ENCODE measurements at places on chromosomes 1 and 21. TPM values are rescaled to one million over a fixed set of nuclear protein-coding genes. Genes with fewer than 3 reads are reported as not detected.

DNA sequence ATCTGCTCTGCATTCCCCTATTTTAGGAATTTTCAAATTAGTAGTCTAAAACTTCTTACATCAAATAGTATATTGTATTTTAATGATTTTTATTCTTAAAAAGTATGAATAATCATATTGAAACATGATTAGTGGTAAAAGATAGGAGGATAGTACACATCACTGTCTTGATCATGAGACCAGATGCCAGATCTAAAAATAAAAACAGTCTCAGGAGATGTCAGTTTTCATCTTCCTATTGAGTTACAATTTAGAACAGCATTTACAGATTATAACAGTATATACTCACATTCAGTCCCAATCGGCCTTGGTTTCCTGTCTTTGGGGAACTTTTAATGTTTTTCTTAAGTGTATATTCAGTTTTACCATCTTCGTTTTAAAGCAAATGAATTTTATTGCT, 95.9 kb downstream of the USP25 start:
- DNase-seq, result no peak

- no peak for DNase-seq
Measured at GRCh38 chr1:53521924-53522552, 62.8 kb downstream of the DMRTB1 start.

DNA sequence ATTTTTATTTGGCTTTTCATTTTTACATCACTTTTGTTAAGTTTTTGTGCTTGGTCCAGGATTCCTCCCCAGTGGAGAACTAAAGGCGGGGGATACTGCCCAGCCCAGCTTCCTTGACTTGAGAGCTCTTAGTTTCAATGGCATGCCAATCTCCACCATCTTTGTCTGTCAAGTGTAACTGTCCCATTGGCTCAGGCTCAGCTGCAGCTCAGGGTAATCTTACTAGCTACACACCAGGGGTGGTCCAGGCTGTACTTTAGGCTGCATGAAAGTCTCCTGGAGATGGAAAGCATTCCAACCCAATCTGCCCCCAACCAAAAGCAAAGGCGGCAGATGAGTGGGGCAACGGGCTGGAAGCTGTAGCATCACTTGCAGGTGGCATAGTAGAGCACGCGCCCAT, 31.4 kb downstream of the CAMK1G start:
- no peak for DNase-seq

DNA sequence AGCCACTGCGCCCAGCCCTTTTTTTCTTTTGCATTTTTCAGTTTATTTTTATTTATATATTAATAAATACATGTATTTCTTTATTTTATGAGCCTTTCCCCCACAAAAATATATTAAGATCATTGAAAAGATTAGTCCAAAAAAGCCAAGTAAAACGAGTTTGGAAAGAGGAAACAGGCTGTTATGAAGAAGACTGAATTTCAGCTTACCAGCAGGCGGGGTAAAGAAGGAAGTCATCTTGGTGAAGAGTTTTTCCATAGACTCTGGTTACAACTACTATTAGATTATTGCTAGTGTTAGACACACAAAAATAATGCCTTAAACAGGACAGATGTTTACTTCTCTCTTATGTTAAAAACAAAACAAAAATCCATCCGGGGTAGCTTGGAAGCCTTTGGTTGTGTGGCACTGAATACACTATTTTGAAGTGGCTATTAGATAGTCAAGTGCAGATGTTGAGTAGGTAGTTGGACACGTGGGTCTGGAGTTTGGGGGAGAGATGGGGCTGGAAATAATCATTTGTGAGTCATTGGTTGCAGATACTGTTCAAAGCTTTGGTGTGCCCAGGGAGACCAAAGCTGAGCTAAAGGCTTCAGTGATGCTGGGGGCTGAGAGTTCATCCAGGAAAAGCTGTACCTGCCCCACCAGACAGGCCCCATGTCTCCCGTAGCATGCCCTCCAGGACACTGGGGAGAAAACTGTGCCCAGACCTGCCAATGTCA, 8.7 kb upstream of the LRRC71 start:
- DNase-seq, result no peak

DNA sequence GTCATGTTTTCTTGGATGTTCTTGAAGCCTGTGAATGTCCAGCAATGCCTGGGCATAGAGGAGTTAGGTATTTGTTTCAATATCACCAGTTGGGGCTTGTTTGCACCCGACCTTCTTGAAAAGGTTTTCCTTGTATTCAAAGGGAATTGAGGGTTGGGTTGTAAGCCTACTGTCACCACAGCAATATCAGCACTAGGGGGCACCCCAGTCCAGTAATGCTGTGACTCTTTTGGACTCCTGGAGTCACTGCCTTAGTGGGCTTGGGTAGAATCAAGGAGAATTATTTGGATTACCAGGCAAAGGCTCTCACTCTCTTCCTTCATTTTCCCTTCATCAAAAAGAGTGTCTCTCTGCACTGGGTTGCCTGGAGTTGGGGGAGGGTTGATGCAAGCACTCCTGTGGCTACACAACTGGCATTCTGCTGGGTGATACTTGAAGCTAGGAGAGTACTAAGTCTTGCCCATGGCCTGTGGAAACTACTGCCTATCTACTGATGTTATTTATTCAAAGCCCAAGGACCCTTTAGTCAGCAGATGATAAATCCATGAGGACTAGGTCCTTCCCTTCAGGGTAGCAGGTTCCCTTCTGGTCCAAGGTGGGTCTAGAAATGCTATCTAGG, 34.5 kb downstream of the OR10R2 start:
- DNase-seq, result peak; percentile 3

DNA sequence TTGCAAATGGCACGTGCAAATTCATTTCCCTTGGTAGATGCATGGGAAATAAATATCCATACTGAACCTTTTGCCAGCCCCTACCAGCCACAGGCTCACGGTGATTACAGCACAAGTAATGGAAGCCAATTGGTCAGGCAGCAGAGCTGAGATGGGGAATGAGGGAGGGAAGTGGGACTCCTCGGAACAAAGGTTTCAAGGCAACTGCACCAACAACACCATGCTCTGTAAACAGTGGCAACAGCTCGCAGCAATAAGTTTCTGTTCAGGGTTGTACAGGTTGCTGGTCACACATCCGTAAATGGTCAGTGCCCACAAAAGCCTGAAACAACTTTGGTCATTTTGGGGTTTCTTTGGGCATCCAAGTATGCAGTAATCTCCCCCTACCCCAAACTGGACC, 62.7 kb upstream of the LPGAT1 start:
- no peak for DNase-seq

DNA sequence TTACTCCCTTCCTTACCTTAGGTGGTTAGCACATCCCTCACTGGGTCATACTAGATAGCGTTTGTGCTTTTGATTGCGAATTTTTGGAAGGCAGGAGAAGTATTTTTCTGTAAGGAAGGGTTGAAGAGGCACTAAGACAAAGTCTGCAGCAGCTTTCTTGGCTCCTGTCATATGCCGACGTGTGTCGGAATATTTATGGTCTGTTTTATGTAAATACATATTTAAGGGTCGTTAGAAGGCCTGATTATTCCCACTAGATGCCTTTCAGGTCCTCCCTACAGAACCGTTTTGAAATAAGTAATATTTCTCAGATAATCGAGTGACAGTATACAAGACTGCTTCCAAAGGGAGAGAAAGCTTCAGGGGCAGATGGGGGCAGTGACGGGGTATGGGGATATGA, 10.0 kb downstream of the RNF220 start:
- no peak for DNase-seq

GRCh38 chr1:67053535-67053784, 488 bp downstream of the SLC35D1 start:
- peak; percentile 73 for DNase-seq

GRCh38 chr1:11098931-11099309, 749 bp downstream of the EXOSC10 start:
- DNase-seq, result no peak

GRCh38 chr21:46402421-46402820, 56.3 kb upstream of the DIP2A start:
- DNase-seq, result no peak

GRCh38 chr1:71919811-71920509, 362.4 kb downstream of the NEGR1 start:
- DNase-seq, result no peak

GRCh38 chr1:172390301-172390682, 30.2 kb upstream of the C1orf105 start:
- no peak for DNase-seq

DNA sequence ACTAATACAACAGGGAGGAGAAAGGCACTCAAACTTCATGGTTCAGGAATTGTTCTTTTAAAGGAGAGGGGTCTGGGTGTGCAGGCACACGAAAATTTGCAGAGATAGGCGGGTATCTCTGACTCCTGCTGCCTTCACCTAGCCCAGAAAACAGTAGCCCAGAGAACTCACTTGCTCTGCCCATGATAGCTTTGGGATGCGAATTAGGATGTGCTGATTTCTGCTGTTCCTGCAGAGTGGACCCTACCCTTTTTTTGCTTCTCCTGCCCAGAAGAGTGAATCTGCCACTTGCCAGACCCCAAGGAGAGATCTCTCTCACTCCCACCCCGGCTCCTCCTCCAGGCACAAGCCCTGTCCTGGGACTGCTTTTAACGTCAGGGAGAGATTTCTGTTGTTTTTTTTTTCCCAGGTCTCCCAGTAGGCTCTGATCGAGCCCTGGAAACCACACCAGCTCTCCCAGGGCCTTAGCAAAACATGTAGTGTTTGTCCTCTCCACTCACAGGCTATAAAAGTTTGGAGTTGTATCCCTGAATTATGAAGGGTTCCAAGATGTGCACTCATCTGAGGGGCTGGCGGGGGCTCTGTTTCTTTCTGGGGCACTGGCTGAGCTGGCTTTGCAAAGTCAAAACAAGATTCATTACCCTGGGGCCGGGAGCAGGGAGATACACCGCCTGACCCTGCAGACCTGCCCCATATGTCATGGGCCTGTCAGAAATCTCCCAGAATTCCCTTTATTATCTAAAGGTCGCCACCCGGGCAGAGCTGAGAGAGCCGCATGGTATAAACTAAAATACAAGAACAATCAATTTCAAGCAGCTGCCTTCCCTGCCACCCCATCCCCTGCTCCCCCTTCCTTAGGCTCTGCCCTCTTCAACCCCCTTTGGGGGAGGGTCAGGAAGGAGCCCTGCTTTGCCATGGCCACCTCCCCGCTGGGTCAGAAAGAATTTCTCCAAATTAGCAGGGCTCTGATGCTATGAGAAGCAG, 17.9 kb downstream of the PLXNA2 start:
- no peak for DNase-seq

DNA sequence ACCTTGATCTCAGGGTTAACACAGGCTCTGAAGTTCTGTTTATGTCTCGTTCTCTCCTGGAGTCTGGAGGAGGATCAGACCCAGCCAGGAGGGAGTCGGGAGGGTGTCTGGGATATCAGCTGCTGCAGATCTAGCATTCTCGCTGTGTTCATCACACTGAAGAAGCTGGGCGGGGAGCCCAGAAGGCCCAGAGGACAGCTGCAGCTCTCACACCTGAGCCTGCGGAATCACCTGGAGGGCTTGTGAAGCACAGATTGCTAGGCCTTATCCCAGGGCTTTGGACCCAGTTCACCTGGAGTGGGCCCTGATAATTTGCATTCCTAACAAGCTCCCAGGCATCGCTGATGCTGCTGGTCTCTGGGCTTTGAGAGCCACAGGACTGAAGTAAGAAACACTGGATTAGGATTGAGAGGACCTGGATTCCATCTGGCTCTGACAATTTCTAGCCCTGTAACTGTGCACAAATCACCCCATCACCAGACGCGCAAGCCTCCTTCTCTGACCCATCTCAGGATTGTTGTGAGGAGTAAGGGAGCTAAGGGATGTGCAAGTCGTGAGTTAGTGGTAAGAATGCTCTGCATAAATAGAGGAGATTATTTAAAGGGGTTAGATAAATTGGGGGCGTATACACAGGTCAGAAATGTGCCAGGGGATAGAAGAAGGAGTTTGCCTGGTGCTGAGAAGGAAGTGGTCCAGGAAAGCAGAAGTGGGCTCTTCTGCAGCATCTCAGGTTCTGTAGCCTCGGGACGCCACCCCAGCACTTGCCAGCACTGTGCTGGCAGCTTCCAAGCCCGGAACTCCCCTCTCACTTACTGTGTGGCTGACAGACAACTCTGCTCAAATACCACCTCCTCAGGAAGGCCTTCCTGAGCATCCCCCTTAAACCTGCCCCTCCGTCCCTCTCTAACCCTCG, 19.1 kb downstream of the ABCA4 start:
- DNase-seq, result no peak

- DNase-seq, result peak; percentile 19
Measured at GRCh38 chr1:180131510-180131909, 23.2 kb upstream of the QSOX1 start.

DNA sequence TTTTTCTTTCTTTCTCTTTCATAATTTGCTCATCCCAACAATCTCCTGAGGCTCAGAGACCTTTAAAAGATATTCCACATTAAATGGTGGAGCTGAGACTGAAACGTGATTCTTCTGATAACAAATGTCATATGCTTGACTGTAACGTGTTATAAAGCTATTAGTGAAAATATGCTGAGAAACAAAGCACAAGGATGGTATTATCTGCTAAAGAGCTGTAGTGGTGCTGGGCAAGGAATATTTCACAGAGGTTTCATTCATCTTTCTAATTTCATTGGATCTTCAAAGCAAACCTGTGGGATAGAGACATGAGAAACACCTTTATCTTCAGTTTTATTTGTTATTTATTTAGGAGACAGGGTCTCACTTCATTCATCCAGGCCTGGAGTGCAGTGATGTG, 98.1 kb upstream of the WLS start:
- no peak for DNase-seq

GRCh38 chr1:98112626-98113025, 191.8 kb upstream of the DPYD start:
- DNase-seq, result no peak

Gene TCEA3
- not detected for total RNA-seq

Gene RNPC3
- 7.0 TPM for total RNA-seq

Gene HMCN1
- total RNA-seq, result not detected

Gene LHX8
- total RNA-seq, result 0.79 TPM

Gene CDC20
- total RNA-seq, result 152 TPM

Gene ATP1A4
- not detected for total RNA-seq

Gene ARHGAP29
- total RNA-seq, result 45.7 TPM
